ENCODE measurements at places on chromosomes 12 and 14.

DNA sequence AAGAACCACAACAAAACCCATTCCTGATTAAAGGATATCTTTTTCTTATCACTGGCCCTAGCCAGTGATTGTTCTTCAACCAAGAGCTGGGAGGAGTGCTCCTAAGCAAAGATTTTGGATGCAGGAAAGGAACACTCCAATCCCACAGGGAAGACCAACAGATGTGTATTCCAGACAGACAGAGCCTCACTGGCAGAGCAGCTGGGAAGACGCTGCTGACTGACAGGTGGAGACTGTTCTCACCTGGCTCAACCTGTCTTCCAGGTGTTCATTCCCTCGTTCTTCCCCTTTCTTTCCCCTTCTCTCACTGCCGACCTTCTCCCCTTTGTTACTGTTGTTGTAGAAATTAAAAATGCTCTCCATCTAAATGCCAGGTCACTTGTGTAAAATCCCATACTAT lies 89.7 kb upstream of the CCDC198 start:
- DNase-seq = no peak

DNA sequence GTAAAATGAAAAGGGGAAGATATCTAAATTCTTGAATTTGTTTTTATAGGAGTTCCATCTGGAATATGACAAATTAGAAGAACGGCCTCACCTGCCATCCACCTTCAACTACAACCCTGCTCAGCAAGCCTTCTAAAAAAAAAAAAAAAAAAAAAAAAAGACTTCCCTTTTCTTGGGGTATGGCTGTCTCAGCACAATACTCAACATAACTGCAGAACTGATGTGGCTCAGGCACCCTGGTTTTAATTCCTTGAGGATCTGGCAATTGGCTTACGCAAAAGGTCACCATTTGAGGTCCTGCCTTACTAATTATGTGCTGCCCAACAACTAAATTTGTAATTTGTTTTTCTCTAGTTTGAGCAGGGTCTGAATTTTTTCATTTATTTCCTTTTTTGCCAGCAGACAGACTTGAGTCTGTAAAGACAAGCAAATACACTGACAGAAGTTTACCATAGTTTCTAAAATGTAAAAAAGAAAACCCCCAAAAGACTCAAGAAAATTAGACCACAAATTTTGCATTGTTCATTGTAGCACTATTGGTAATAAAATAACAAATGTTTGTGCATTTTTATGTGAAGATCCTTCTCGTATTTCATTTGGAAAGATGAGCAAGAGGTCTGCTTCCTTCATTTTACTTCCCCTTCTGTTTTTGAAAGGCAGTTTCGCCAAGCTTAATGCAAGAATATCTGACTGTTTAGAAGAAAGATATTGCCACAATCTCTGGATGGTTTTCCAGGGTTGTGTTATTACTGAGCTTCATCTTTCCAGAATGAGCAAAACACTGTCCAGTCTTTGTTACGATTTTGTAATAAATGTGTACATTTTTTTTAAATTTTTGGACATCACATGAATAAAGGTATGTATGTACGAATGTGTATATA lies 12.1 kb upstream of the KCNMB4 start:
- DNase-seq = no peak

DNA sequence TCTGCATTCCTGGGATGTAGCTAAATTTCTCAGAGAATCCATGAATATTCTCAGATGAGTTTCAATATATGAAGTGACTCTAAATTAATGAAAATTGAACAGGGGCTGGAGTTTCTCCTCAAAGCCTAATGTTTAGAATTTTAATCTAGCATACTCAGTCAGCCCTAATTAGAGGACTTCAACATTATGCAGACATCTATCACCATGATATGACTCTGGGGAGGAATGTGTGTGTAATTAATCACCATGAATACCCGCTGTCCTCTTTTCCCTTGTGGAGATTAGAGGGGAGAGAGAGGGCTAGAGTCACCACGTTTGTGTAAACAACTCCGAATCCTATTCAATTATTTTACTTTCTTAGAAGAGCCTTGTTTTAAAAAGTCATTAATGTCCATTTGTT lies 698.6 kb upstream of the MDGA2 start:
- DNase-seq = no peak

GRCh38 chr12:104416136-104416535 lies 40.6 kb upstream of the CHST11 start:
- no peak for DNase-seq

All from CD4-positive, alpha-beta T cell treated with Interleukin-6 at 100 ng/mL for 8 hours (primary cell).